ENCODE measurements at places on chromosomes 4 and X.

DNA sequence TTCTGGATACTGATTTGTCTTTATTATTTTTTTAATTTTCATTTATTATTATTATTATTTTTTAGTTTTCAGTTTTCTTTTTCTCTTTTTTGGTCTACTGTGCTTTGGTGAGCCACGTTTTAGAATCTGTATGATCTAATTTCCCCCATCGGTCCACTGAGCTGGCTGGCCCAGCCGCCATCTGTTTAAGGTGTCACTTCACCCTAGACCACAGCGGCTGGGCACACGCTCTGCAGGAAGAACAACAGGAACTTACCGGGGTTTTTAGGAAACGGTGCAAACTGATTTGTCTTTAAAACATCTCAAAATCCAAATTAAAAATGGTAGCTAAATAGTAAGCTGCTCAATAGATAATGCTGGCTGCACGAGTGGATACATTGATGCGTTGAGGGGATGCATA lies 48.8 kb upstream of the AMOT start:
- DNase-seq: no peak

DNA sequence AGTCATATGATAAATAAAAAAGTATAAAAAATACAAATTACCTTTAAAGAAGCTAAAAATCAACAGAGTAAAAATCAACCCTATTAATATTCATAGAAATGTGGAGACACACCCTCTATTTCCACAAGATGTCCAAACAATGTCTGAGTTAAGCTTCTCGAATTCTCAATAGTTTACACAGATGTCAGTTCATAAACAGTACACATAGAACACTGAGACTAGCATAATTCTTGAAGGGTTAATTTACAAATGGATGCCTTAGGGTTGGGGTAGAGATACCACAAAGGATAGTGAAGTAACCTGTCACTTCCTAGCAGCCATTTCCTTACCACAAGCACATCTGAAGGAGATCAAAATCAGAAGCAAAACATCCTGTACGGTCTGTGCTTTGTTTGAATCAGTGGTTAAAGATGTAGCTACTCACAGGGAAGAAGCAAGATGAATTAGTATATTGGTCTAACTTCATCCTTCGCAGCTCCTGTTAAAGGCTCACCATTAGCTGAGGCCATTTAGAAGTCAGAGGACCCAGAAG lies 2393.9 kb downstream of the ARAP2 start:
- no peak for DNase-seq

DNA sequence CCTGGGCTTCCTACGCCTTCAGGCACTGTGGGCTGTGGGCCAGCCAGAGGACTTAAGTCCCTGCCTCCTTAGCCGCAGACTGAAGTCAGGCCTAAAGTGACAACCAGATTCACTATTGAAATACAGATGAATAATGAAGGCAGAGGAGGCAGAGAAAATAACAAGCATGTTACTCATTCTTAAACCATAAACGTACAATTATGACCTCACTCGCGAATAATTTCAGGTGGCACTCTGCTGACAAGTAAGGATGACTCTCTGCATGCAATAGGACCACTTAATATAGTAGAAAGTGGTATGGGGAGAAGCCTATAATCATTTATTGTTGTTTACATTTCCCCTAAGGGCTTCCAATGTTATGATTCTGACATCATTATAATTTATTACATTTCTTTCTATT lies 409.2 kb upstream of the FGF13 start:
- no peak for DNase-seq

- no peak for DNase-seq
Measured at GRCh38 chr4:7429601-7430078, 5.1 kb downstream of the PSAPL1 start.

- DNase-seq: no peak
Measured at GRCh38 chr4:20085156-20085555, 166.5 kb upstream of the SLIT2 start.

GRCh38 chr4:180953572-180953971 lies 1289.6 kb upstream of the TENM3 start:
- no peak for DNase-seq

DNA sequence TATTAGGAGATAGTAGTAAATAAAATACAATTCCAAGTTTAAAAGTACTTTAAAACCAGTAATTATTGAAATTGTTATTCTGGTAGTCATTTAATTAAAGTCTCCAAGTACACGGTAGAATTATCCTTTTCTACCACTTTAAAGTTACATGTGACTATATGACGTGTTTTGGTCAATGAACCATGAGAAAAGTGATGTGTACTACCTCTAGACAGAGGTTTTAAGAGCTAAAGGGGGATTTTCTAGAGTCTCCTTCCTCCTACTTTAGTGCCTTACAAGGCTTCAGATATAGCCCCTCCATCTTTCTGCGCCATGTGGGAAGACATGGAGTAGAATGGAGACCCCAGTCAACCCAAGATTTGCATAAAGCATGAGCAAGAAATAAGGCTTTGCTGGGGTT lies 2296.6 kb upstream of the AGA start:
- DNase-seq: no peak

DNA sequence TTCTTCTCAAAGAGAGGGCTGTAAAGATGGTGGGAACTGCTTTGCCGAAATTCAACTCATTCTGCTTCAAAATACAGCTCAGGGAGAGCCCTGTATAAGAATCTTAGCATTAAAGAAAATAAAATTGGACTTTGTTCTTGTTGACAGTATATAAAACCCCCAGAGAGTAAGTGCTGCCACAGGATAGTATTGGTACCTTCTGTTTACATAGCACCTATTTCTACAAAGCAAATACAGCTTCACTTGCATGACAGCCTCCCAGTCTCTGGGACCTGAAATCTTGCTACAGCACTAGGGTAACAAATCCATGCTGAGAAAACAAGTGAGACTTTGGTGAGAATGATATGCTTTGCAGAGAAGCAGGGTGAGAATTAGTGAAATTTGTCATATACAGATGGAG lies 428.6 kb downstream of the ADGRL3 start:
- no peak for DNase-seq

GRCh38 chr4:128973384-128973783 lies 120.0 kb downstream of the SCLT1 start:
- DNase-seq: no peak

DNA sequence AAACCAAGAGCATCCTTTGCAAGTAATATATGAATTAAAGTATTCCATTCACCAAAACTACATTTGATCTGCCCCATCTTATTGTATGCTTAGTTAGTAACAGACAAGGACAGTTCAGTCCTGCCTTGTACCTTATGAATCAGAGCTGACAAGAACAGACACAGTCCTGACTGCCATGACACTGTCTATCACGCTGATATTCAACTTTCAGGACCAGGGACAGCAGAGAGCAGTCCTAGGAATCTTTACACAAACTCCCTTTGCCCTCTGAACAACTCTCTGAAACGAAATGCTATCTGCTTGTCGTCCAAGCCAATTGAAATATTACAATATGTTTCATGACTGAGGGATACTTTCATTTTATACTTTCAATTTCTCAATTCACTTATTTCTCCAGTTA lies 268.6 kb upstream of the VCX start:
- no peak for DNase-seq

DNA sequence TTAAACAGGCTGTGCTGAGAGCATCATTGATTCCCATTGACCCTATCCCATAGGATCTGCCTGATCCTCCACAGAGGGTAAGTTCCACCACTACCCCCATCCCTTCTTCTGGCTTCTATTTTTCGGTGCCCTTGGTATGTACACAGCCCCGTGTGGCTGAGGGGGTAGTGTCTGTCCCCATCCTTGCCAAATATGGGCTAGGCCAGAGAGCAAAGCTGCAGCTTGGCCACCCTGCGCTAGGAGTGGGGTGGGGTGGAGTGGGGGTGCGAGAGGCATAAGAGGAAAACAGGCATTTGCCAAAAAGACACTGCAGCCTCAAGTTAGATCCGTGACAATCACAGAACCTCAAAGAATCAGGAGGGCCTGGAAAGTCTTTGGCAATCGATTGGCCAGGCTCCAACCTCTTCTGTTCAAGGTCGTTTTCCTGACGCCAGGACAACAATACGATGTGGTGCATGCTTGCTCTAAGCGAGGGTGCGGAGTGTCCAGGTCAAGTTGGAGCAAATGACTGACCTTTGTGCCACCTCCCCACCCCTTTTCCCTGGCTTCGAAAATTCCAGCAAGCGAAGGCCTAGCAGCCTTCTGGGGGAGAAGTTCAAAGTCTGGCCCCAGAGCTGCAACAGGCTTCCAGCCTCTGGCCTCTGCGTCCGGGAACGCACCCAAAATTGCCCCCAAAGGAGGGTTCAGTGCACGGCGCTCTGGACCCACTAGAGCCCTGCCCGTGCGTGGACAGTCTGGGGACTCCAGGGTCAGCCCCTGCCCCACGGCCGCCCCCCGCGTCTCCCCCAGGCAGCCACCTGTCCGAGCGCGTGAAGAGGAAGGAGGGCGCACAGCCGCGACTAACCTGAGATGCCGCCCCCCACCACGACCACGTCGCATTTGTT lies 598 bp downstream of the MAOB start:
- no peak for DNase-seq

DNA sequence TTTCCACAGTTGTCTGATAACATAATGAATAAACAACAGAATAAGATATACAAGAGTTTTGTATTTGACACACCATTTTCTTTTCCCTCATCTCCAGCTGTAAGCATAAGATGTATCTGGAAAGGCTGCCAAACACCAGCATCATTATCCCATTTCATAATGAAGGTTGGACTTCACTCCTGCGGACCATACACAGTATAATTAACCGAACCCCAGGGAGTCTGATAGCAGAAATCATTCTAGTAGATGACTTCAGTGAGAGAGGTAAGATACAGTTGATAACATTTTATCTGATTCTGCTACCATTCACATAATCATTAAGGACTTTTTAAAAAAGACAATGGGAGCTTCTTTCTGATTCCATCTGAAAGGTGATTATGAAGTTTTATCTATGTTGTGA lies 535.2 kb downstream of the GALNTL6 start:
- DNase-seq: no peak

- no peak for DNase-seq
Measured at GRCh38 chr4:7192252-7193029, at the start of gene SORCS2. TSS of gene SORCS2 (plus strand) at chr4:7192538.

GRCh38 chr4:87805971-87806370 lies 6.6 kb downstream of the IBSP start:
- DNase-seq: no peak

GRCh38 chr4:81688085-81688484 lies 216.4 kb upstream of the RASGEF1B start:
- DNase-seq: no peak

DNA sequence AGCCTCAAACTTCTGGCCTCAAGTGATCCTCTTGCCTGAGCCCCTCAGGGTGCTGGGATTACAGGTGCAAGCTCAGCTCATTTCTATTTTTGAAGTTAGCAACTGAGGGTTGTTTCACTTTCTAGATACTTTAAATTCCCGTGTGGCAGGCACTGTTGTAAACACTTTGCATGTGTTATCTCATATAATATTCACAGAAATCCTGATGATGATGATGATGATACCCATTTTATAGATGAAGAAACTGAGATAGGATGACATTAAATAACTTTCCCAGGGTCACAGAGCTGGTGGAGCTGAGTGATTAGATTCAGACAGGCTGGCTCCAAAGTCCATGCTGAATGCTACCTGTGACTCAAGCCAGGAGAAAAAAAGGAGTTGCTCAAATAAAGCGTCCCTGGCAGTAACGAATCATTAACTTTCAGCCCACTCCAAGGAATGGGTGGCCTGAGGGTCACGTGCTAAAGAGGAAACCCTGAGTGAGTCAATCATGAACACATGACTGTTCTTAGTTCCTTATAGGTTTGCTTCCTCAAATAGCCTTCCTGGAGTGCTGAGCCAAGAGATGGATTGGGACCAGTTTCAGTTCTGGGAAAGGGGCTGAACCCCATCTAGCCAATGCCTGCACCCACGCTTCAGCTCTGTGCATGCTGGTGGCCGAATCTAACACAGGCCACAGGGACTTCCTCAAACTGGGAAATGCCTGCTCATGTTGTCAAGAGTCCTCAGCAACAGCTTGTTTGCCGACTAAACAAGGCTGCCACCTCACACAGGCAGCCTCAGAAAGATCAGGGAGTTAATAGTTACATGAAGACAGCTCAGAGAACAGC lies 52.8 kb downstream of the RBM47 start:
- DNase-seq: peak; percentile 37

DNA sequence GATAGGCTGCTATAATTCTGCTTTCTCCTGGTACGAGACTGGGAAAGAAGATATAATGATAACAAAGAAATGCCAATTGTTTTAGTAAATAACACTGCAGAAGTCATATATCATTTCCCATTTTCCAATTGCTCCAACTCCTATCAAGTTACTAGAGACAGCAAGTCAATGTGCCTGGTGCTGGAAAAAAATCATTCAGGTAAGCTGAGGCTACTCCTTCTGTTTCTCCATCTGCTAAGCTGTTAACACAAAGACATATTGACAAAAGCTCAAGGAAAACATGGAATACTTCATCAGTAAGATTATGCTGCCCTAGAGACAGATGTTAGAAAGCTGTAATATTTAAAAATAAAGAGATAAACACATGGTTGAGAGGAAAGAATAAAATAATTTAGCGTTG lies 10.0 kb downstream of the NAA11 start:
- DNase-seq: no peak

DNA sequence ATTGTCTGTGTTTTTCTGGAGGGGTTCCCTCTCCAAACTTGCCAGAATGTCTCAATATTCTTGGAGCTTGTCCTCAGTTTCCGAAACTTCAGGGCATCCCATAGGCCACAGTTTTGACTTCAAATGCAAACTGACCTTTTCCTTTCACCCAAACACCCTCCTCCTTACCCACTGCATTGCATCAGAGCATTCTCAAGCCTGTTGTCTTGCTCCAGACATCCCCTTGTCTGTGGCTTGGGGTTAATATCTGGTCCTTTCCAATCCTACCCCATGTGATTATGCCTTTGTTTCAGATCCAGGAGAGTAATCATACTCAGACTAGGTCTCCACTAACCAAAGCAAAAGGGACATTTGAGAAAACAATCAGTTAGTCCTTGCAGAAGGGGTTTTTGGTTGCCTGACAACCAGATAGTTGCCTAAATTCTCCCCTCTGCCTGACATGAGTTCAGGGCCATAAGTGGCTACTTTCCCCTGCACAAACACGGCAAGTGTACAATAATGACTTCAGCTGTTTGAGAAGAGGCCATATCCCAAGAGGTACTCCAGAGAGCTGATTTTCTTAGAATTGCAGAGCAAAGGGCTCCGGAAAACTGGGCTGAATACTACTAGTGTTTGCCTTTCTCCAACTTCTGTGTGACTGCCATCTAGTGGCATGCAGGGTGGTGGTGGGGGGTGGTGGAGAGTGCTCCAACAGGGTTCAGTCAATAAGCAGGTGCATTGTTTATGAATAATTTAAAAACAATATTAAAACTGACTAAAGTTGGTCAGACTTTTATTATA lies 130.2 kb downstream of the CHRDL1 start:
- no peak for DNase-seq

DNA sequence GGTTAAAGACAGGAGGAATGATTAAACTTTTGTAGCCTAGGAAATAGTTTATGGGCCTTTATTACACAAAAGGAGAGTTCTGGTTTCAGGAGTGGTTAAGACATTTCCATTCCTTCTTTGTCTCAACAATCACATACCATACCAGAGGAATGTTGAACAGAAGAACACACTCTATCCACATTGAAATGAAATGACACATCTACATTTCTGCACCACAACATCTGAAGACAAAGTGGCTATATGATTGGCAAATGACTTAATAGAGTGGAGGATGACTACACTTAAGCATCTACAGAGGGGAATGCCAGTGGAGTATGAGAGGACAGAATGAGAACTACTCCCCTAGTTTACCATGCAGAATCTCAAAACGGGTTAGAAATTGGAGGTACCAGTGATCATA lies 8.0 kb downstream of the CYP2U1 start:
- no peak for DNase-seq
